ENCODE measurements at places on chromosomes 3 and 15. TPM values are rescaled to one million over a fixed set of nuclear protein-coding genes. Genes with fewer than 3 reads are reported as not detected.
A peak's percentile ranks its signal among the peaks of the same experiment; 100 is the strongest.

The GRAMD1C gene
- total RNA-seq, result 1.0 TPM

GRCh38 chr15:82128401-82129148, 82.8 kb upstream of the MEX3B start:
- DNase-seq, result no peak

The SNURF gene
- total RNA-seq, result 32.9 TPM

The CFAP20DC gene
- total RNA-seq, result 9.9 TPM

The EFCC1 gene
- total RNA-seq, result 0.81 TPM

DNA sequence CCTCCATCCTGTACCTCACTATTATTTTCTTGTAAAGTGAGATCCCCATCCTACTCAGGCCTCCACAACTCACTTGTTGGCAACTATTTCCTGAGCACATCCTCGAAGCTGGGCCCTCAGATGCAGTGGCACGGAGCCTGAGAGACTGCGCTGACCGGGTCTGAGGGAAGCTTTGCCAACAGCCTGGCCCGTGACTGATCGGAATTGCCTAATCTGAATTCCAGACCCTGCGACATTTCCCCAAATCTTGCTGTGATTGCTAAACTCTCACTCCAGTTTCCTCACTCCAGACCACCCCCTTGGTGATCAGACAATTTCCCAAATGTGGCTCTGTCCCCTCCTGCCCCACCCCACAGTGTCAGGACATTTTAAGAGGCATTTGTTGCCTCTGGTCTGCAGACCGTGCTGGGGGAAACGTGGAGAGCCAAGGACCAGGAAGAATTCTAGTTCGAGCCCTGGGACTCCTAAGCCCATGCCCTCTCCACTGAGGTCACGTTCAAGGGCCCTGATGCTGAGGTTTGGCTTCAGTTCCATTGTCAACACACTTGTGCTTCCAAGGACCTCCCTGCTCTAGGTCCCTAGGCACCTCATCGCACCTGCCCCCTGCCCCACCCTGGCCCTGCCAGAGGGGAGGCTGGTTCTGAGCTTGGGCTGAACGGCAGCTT, 22.8 kb downstream of the KLHL25 start:
- peak; percentile 36 for DNase-seq

DNA sequence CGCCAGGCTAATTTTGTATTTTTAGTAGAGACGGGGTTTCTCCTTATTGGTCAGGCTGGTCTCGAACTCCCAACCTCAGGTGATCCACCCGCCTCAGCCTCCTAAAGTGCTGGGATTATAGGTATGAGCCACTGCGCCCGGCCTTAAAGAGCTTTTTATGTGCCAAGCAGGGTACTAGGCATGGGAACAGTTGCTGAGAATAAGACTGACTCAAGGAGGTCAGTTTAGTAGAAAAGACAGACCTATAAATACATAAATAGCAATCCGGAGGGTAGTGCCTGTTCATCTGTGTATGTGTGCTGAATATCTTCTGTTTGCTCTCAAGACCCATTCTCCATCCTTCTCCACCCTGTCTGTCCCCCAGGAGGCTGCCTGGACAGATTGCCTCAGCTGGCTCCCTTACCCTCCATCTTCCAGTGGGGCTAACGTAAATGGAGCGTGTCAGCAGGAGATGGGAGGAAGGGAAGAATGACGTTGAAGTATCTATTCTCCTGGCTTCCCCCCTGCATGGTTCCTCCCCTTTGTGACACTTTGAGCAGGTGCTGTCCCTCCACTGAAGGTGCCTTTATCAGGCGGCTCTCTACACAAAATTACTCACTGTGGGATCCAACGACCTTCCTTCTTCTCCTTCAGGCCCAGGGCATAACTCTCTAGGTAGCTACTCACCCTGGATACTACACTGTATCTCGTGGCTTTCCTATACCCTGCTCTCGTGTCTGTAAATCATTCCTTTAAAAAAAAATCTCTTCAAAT, 31.1 kb downstream of the FBXO40 start:
- no peak for DNase-seq

DNA sequence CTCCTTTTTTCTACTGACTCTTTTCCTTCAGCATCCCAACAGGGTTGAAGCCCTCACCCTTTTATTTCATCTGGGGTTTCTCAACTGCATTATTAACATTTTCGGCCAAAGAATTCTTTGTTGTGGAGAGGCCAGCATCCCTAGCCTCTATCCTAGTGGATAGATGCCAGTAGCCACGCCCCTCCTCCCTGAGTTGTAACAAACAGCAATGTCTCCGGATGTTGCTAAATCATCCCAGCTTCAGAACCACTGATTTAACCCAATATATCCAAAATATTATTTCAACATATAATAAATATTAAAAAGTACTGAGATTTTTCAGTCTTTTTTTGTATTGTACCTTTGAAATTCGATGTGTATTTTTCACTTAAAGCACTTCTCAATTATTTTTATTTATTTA, 2.0 kb upstream of the RNF111 start:
- DNase-seq, result peak; percentile 48

DNA sequence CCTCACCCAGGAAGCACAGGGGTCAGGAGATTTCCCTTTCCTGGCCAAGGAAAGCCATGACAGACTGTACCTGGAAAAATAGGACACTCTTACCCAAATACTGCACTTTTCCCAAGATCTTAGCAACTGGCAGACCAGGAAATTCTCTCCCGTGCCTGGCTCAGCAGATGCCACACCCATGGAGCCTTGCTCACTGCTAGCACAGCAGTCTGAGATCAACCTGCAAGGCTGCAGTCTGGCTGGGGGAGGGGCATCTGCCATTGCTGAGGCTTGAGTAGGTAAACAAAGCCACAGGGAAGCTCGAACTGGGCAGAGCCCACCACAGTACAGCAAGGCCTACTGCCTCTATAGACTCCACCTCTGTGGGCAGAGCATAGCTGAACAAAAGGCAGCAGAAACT, 567.3 kb upstream of the LMCD1 start:
- no peak for DNase-seq

The NEO1 gene
- total RNA-seq, result 26.8 TPM

DNA sequence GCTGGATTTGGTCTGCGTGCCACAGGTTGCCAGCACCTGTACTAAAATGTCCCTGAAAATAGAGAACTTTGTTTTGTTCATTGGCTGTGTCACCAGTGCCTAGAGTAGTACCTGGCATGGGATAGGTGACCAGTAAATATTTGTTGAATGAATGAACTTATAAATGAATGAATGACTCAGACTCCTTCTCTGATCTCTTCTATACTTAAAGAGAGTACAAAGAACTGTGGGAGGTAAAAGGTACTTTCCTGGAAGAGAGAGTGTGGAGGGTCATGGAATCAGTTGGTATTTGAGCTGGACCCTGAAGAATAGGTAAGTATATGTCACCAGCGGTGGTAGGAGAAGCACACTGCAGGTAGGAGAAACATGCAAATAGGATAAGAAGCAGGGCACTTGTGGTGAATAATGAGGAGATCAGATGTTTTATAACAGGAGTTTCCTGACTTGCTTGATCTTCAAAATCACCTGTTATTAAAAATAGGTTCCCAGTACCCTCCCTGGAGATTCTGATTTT, 149.4 kb downstream of the LPP start:
- DNase-seq, result no peak

DNA sequence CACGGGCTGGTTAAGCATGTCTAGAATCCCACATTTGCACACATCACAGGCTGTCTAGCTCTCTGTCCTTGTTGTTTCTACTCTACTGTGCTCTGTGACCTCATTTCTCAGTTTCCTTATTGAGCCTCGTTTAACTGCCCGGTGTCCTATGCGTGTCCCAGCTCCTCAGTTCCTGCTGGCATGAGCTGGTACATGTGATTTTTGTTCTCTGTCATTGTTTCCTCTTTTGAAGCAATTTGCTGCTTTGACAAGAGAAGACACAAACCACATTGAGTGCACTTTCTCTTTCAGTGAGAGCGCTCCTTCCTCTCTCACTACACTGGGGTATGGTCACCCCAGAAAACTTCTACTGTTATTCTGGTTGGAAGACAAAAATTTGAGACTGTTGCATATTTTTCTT, 563.5 kb downstream of the PDCD6IP start:
- DNase-seq, result no peak

- peak; percentile 17 for DNase-seq
These were observed 9.4 kb downstream of the NAA50 start for GRCh38 chr3:113736548-113737089.

GRCh38 chr3:190192087-190192486, 71.4 kb upstream of the P3H2 start:
- no peak for DNase-seq

GRCh38 chr3:38038447-38038911, 529 bp upstream of the DLEC1 start:
- no peak for DNase-seq

- DNase-seq, result no peak
These were observed 124.1 kb downstream of the TJP1 start for GRCh38 chr15:29698030-29698701.

The CPNE9 gene
- 0.38 TPM for total RNA-seq

DNA sequence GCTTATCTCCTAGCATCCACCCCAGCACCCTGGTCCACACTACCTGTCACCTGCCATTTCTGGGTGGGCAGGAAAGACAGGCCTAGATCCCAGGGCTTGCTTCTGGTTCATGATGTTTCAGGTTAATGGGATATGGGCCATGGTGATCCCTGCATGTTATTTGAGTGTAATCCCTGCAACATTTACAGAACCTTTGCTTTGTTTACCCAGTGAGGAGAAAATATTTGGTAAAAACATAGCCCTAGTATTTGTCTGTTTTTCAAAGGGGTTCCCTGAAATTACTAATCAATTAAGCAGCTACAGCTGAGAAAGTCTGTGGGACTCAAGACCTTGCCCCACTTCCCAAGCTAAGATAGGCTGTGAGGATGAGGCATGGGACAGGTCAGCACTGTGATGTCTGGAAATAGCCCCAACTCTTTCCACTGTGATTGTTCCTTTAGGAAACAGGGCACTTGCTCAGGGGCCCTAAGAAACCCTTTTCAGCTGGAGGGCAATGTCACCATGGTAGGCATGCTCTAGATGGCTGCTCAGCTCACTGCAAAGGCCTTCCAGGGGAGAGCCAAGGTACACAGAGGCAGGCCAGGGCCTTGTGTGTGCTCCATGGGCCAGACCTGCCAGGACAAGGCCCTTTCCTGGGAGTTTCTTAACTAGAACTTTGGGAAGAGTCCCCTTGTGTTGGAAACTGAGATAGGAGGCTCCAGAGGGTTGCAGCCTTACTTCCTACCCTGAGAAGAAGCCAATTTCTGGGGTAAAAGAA, 11.1 kb downstream of the TRANK1 start:
- no peak for DNase-seq

GRCh38 chr15:91879158-91879557, 25.6 kb downstream of the SLCO3A1 start:
- DNase-seq, result no peak

The ROPN1 gene
- not detected for total RNA-seq

The RAB11A gene
- total RNA-seq, result 229 TPM

The CFAP161 gene
- total RNA-seq, result not detected

GRCh38 chr3:127800508-127800907, 21.8 kb downstream of the MGLL start:
- no peak for DNase-seq

The OSBPL10 gene
- 24.1 TPM for total RNA-seq

The GALNT15 gene
- not detected for total RNA-seq

DNA sequence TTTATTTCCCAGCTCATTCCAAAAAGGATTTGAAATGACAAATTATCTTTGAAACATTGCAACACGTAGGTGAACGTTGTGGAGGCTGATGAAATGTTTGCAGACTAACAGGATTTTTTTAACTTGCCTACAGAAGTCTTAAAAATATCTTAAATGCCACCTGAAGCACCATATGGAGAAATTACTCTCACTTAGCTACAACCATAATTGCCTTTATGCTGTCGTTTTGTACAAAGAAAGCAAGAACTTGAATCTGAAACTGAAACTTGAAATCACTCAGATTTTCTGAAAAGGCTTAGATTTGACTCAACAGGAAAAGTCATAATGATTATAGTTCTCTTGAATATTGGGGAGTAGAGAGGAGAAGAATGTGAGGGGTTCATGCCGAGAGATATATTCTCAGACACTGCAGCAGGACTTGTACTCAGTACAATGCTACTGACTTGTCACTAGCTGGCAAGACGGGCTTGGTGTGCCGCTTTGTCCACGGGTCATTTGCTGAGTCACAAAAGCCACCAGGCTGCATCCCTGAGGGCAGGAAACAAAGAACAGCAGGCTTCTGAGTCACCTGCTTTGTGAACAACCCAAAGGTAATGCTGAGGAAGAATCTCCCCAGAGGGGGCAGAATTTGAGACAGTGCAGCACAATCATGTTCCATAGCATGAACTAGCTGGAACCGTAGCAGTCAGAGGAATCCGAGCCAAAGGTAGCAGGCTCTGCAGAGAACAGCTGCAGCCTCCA, 7.1 kb upstream of the FMN1 start:
- DNase-seq, result peak; percentile 44

GRCh38 chr3:196159952-196160804, 51.0 kb downstream of the ZDHHC19 start:
- peak; percentile 74 for DNase-seq

The SUCNR1 gene
- total RNA-seq, result not detected

DNA sequence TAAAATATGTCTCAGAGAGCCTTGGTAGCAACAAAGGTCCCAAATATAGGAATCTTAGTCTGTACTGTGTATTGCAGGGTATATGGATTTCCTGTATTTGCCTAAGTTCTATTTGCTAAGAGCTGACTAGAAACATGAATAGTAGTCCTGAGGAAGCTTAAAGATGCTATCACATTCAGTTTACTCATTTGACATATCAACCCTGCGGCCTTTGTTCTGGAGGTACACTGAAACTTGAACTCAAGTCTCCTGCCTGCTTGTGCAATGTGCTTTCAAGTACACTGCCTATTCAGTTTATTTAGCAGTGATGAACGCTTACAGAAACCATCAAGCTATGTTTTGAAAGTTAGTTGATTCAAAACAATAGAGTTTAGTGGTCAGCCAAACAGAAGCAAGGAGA, 21.1 kb downstream of the IL1RAP start:
- DNase-seq, result no peak

The CCK gene
- total RNA-seq, result not detected

DNA sequence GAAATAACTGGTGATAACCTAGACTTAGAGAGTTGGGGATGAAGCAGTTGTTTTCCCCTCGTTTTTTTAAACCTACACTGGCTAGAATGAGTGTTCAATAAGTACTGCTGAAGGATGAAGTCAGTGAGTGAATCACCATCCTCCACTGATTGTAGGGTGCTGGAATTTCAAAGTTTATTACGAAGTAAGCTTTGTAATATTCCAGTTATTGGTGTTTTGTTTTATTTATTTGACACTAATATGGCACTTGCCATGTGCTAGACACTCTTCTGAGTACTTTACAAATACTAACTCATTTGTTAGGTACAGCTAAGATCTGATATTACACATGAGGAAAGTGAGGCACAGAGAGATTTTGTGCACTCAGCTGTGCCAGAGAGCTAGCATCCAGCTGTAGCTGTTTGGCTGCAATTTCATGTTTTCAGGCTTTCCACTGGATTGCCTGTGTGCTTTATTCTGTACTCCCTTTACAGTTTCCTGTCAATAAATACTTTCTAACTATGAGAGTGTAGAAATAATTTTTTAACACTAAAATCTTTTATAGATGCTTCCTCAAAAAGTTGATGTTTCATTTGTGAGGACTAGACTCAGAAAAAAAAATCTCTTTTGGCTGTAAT, 5.8 kb downstream of the MAP2K5 start:
- DNase-seq, result no peak

The HRG gene
- 0.14 TPM for total RNA-seq

The PLA2G4E gene
- not detected for total RNA-seq

Measured in H7 (cell line).